HCT116 (cell line): ENCODE measurements at places on chromosomes 16 and 17. TPM values are rescaled to one million over a fixed set of nuclear protein-coding genes. Genes with fewer than 3 reads are reported as not detected.

The KCNJ18 gene
- not detected for total RNA-seq

The BANP gene
- 37.2 TPM for total RNA-seq

DNA sequence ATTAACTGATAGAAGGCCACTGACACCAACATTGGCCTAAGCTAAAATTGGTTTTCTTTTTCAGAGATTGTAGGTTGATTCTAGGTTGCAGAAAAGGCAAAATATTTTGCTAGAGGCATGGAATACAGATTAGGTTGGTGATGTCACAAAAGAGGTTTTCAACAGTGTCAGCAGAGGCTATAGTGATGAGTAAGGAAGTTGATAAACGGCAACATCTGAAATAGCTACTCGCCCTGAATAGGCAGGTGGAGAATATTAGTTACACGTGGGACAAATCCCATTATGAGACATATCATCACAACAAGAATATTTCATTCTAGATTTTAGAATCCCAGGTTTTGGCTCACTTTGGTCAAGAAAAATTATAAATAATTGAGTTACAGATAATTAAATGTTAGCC is 1.5 kb upstream of the TOM1L1 start:
- H3K4me1 ChIP-seq: peaks cover 11% of the 10 kb centered on the region; the same call in 1 of the 2 replicates
- no peaks in the 10 kb centered on the region for H3K27me3 ChIP-seq
- no peak overlapping the region for H3K27ac ChIP-seq
- H3K4me3 ChIP-seq: no peak overlapping the region

GRCh38 chr16:9251026-9251425 is 159.6 kb downstream of the HAPSTR1 start:
- 0 out of 2 replicates have a peak, but pooled peaks cover under 1% of the 10 kb centered on the region for H3K4me1 ChIP-seq
- no peaks in the 10 kb centered on the region for H3K36me3 ChIP-seq
- H3K4me3 ChIP-seq: no peak overlapping the region
- no peak overlapping the region for H3K27ac ChIP-seq
- H3K27me3 ChIP-seq: peaks cover 27% of the 10 kb centered on the region
- no peak for DNase-seq

The EVPLL gene
- not detected for total RNA-seq
